ENCODE measurements at places on chromosomes 5 and 9.

DNA sequence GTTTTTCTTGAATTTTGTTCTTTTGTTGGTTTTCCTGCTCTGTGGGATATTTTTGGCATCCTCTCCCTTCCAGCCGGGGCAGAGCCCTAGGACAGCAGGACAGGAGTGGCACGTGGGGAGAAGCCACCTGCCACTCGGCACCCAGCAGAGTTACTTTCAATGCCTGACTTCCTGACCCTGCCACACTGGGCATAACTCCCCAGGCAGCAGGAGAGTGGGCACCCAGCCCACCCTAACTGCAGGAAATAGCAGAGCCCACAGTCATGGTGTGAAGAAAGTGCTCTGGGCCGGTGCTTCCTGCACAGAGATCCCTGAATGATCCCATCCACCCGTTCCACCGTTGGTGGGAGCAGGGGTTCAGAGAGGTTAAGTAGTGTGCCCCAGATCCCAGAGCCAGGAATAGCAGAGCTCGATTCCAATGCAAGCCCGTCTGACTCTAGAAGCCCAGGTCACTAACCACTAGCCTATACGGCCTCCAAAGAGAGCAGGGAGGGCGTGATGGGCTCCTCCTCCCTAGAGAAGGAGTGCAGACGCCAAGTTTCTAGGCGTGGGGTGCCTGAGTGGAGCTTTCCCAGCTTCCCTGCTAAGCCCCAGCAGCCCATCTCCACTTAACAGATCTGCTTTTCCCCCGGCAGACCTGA is 8.1 kb upstream of the NUP214 start:
- DNase-seq, result no peak

- no peak for DNase-seq
Measured at GRCh38 chr9:76580188-76580587, 121.2 kb downstream of the GCNT1 start.

DNA sequence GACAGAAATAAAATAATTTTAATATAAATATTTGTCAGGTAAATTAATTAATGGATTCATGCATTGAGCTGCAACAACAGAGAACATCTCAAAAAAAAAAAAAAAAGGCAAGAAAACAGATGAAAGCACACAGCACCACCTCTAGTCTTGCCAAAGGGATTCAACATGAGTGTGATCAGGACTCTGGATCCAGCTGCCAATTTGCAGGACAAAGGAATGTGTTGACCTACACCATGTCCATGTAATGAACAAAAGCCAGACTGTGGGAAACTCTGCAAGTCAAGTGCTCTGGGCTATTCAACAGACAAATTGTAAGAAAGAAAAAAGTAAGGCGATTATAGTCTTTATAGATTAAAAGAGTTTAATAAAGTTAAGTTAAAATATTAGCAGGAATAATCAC is 769.3 kb downstream of the TLR4 start:
- DNase-seq, result no peak

DNA sequence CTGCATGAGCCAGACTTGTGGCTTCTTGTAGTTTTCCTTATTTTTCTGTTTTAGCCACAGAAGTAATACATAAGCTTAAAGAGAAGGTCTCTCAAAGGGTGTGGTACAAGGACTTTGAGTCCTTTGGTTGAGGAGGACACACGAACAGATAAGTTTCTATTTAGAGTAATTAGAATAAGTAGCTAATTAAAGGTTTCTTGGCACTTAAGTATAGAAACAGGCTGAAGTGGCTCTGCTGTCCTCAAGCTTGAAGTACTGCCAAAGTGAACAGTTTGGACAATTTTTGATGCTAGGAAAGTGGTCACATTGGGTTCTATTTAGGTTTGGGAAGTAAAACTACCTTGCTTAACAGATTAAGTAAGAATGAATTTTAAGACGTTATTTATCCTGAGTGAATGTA is 278.3 kb upstream of the MPDZ start:
- no peak for DNase-seq

DNA sequence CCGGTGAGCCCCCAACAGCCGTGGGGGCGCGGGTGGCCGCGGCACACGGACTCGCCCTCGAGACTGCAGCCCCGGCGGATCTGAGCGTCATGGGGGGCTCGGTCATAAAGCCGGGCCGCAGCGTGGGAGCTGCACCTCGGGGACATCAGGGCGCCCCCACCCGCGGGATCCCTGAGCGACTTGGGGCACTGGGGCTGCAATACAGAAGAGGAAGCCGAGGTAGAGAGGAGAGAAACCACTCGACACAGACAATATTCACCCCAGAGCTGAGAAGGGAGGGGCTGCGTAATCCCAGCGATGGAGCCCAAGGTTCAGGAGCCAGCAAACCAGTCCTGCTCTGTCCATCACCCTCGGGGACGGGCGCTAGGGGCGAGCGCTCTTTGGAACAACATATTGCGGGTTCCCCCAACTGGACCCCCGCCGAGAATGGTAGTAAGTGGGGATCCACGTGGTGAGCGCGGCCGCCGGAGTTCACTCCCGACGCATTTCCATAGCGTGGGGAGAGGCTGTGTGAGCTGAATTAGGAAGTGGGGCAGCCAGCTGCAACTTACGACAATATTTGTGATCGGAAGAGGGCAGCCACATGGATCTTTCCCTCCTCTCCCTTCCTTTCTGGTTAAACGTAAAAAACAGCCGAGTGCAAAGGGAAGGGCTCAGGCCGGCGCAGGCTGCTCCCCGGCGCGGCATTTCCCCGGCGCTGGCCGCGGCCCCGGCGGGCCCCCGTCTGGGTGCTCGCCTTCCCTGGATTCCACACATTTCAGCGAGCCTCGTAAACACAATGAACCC is 9.9 kb downstream of the PTCH1 start:
- no peak for DNase-seq

DNA sequence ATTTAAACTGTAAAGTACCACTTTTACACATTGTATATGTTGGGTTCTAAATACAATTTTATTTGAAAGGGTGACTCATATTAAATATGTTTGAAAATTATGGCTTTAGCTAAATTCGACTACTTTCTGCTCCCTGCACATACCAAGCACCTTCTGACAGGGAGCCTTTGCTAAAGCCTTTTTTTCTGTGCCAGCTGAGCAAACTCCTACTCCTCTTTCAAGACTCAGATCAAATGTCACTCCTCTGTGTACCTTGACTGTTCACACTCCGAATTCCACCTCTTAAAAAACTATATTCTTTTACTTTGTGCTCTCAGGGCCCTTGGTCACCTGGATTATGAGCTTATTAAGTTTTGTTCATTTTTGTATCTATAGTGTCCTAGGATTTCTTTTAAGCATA is 6.5 kb upstream of the OXCT1 start:
- no peak for DNase-seq

- no peak for DNase-seq
Measured at GRCh38 chr9:136133959-136134484, 15.3 kb upstream of the TMEM250 start.

DNA sequence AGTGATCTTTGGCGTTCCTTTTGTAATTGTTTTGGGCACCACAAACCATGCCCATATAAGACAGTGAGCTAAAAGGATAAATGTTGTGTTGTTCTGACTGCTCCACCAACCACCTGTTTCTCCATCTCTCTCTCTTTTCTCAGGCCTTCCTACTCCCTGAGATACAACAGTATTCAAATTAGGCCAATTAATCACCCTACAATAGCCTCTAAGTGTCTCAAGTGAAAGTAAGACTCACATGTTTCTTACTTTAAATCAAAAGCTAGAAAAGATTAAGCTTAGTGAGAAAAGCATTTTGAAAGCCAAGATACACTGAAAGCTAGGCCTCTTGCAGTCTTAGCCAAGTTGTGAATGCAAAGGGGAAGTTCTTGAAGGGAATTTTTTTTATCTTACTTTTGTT is 268.8 kb upstream of the NREP start:
- DNase-seq, result no peak

DNA sequence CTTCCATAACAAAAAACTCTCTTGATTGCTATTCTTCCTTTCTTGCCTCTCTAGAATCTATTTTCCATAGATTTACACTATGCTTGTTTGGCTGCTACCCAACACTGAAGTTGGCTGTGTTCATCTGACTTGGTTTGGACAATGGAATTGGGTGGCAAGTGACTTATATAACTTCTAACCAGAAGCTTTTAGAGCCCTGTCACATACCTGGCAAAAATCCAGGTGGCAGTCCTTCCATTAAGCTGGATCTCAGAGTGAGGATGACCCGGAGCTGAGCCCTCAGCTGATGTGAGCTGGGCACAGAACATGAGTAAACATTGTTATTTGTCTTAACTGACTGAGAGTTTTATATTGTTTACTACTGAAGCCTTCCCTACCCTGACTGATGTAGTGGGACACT is 225.7 kb downstream of the TLR4 start:
- no peak for DNase-seq
